ENCODE measurements at places on chromosomes 3 and 15.
A peak's percentile ranks its signal among the peaks of the same experiment; 100 is the strongest.

DNA sequence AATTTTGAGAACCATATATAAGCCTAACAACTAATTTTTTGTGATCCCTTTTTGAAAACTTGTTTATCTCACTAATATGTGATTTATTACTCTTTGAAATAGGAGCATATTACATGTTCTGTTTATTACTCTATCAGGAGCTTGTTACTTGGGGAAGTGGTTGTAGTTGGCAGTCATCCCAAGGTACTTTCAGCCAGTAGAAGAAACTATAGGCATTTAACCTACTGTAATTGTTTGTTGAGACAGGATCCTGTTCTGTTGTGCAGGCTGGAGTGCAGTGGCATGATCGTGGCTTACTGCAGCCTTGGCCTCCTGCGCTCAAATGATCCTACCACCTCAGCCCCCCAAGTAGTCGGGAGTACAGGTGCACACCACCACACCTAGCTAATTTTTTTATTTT, 195.6 kb downstream of the TCF12 start:
- no peak for DNase-seq

DNA sequence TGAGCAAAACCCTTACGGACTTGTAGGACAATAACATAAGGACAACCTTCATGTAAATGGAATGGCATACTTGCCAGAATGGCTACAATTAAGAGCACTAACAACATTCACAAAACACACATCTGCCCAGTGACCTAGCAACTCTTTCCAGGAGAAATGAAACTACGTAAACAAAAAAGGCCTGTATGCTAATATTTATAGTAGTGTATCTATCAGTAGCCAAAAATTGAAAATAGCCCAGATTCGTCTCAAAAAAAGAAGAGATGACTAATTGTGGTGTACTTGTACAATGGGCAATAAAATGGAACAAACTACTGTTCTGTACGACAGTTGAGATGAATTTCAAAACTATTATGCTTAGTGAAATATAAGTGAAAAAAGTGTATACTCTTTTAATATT, 38.4 kb downstream of the CMC1 start:
- DNase-seq, result no peak

GRCh38 chr15:68493629-68494028, 61.7 kb upstream of the ITGA11 start:
- DNase-seq, result no peak

DNA sequence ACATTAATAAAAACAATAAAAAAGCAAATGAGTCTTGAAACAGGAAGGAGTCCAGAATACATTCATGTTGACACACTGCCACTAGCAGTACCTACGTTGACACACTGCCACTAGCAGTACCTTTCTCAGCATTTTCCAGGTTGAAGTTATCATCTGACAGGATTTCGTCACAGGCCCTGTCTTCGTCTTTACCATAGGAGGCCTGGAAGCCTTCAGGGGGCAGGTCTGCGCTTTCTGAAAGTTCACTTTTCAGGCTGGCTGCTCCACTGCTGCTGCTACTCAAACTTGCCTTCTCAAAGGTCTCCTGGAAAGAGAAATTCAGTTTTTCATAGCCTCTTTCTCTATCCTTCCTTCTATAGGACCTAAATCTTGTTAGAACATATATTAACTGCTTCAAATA, 194.7 kb downstream of the NEK10 start:
- no peak for DNase-seq

GRCh38 chr3:103767635-103768034, 1332.8 kb downstream of the ZPLD1 start:
- no peak for DNase-seq

- DNase-seq, result no peak
Observed at GRCh38 chr3:113521981-113522380, 7.0 kb upstream of the SPICE1 start.

- DNase-seq, result no peak
Observed at GRCh38 chr3:185058796-185059195, 94.1 kb downstream of the C3orf70 start.

DNA sequence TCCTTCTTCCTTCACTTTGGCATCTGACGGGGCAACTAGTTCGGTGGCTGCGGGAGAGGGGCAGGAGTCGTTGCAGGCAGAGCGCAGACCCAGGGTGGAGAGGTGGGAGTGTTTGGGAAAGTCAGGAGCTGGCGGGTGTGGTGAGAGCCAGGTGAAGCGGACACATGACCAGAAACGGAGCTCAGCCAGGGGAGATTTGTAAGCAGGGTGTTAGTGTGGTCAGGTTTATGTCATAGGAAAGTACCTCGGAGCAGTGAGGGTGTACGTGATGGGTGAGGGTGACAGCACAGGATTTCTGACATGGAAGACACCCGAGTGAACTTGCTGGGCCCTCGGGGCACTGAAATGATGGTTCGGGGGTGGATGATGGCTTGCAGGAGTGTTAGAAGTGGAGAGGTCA, 247.4 kb upstream of the TPM1 start:
- no peak for DNase-seq

- no peak for DNase-seq
Observed at GRCh38 chr15:31503758-31504461, 177.3 kb downstream of the KLF13 start.

GRCh38 chr15:63905558-63906265, 72.0 kb upstream of the HERC1 start:
- no peak for DNase-seq

DNA sequence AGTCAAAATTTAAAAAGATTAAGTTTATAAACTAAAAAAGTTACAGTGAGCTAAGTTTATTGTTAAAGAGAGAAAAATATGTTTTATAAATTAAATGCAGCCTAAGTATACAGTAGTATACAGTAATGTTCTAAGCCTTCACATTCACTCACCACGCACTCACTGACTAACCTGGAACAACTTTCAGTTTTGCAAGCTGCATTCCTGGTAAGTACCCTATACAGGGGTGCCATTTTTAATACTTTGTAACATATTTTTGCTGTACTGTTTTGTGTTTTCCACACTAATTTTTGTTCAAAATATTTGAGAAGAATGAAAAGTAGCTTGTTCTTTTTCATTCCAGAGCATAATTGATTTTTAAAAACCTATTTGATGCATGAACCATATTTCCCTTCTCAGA, 524.9 kb downstream of the RBMS3 start:
- DNase-seq, result no peak

DNA sequence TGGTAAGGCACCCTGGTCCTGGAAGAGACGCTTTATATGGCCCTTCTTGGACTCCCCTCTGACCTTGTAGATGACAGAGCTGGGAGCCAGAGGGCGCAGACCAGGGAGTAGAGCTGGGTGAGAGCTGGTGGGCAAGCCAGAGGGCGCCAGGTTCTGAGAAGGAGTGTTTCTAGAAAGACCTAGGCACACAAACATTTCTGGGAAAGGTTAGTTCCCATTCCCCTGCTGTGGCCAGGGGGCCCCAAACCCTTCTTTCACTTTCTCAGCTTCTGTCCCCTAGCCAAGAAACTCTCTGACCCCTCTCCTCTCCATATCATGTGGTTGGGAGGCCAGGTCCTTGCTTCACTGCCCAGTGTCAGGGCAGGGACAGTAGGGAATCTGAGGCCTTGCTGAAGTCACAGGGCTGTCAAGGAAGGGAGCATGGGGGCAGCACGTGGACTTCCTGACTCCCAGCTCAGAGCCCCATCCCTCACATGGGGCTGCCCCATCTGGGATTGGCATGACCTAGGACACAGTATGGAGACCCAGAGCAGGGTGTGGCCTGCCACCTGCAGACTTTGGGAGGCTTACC, 3.6 kb downstream of the HEMK1 start:
- DNase-seq, result no peak

DNA sequence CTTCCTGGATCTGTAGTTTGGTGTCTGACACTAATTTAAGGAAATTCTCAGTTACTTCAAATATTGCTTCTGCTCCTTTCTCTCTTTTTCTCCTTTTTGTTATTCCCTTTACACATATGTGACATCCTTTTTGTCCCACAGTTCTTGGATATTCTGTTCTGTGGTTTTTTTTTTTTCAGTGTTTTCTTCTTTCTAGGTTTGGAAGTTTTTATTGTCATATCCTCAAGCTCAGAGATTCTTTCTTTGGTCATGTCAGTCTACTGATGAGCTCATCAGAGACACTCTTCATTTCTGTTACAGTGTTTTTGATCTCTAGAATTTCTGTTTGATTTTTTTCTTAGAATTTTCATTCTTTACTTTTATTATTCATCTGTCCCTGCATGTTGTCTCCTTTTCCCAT, 140.5 kb downstream of the SPATA16 start:
- DNase-seq, result no peak

- DNase-seq, result peak; percentile 39
Observed at GRCh38 chr3:66037330-66037985, 1.3 kb downstream of the MAGI1 start.

DNA sequence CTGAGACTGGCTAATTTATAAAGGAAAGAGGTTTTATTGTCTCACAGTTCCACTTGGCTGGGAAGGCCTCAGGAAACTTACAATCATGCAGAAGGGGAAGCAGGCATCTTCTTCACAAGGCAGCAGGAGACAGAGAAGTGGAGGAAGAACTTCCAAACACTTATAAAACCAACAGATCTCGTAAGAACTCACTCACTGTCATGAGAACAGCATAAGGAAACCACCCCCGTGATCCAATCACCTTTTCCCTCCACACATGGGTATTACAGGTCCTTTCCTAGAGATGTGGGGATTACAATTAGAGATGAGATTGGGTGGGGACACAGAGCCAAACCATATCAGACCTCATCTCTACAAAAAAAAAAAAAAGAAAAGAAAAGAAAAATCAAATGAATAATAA, 25.7 kb downstream of the CGGBP1 start:
- DNase-seq, result no peak

GRCh38 chr3:9211155-9211950, 38.1 kb downstream of the SRGAP3 start:
- no peak for DNase-seq

DNA sequence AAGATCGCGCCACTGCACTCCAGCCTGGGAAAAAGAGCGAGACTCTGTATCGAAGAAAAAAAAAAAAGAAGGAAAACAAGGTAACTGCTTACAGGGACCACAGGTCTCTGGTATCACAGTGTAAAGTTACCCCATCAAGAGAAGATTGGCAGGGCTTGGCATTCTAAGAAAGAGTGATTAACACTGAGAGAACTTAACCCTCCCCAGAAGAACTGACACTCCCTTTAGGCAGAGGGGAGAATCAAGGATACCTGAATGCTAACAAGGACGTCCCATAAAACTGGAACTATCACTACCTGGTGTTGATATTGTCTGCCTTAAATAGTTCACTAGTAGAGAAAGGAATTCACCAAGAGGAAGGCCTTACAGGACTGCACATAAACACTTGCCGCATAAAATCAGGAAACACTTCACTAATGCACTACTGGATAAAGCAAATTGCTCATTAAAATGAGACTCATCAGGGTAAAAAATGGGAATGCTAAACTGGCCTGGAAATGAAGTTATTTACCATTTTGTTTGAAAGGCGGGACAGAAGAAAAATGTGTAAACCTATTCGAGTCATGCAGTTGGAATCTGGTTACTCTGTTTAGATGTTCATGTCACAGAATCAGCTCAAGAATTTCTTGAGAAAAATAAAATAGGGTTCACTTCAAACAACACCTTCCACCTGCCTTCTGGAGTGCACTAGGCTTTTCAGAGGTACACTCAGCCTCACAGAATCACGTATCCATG, 121.6 kb downstream of the FOXP1 start:
- DNase-seq, result no peak

DNA sequence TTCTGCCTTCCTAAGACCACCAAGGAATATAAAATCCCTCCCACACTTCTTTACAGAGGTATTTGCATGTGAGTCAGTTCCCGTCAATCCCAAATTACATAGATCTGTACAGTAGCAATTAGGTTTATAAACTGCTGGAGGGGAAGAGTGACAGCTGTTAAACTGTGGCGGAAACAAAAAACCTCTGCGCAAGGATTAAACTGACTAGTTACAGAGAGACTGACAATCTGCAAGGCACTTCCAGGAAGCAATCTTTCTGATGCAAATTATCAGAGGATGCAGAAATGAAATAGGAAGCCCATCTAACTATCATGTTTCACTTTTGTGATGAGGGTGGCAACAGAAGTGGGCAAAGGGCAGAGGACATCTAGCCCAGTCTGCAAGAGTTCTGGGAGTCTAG, 150.4 kb downstream of the RTP4 start:
- no peak for DNase-seq

DNA sequence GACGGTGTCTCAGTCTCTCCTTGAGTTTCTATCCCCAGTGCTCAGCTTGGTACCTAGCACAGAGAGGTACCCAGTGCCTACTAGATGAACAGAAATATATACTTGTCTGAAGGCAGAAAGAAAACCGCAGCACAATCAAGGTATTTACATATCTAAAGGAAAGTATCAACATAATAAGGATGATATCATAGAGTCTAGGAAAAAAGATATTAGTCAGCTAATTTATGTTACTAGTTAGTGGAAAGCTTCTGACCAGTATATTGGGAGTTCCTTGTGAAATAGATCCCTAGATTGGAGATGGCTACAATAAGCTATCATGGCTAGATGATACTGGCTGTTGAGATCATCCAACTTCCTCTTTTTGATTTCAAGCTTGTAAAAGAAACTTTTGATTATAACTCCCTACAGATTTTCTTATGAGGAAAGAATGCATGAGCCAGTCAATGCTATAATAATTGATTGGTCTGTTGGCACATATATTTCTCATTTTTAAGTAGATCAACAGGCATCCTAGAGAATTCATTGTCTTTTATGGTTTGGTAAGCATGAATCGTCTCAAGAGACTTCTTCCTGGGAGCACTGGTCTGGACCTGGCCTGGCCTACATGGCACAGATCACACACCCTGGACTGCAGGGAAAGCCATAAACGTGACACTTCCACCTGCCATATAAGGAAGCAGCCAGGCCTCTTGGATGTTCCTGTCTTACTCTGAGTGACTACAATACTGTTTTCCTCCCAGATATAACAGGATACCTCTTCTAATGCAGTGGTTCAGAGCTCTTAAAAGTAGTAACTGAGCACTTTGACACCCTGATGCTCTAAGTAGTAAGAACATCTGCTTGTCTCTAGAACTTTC, 60.7 kb downstream of the IMPG2 start:
- DNase-seq, result peak; percentile 7

DNA sequence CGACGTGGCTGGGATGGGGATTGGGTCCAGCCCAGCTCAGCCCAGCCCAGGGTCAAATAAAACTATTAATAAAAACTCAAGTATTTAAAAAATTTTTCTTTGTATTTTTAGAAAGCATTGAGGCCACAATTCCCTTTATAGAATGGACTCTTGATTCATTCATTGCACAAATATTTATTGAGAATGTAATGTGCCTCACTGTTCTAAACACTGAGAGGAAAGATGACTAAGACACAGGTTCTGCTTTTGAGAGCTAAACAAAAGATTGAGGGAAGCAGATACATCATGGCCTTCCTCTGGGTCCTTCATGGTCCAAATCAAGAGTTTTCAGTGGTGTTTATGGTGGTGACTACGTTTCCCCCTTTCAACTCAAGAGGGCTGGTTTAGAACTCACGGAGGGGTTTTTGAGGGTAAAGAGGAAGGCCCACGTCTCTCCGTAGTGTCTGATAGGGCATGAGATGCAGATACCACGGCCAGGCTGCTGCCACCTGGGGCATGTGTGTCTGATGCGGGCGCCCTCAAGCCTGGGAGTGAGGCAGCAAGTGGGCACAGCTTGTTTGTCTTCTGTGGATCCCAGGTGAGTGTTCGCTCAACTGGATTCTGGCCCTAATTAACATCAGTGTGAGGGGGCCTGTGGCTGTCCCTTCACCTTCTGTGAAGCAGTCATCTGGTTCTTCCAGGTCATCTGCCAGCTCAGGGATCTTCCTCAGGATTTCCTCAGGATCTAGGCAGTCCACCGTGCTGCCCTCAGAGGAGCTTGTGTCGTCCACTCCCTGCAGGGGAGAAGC, 73.5 kb upstream of the SCN5A start:
- no peak for DNase-seq

All from nephron progenitor cell (in vitro differentiated cells).